Right atrium auricular region (tissue), 2 donors: ENCODE measurements at places on chromosomes 11 and 22. TPM values are rescaled to one million over a fixed set of nuclear protein-coding genes. Genes with fewer than 3 reads are reported as not detected.

The FGF3 gene
- total RNA-seq = not detected

The ARHGAP42 gene
- 6.1 TPM for total RNA-seq

The SHANK3 gene
- total RNA-seq = 12.3 TPM

DNA sequence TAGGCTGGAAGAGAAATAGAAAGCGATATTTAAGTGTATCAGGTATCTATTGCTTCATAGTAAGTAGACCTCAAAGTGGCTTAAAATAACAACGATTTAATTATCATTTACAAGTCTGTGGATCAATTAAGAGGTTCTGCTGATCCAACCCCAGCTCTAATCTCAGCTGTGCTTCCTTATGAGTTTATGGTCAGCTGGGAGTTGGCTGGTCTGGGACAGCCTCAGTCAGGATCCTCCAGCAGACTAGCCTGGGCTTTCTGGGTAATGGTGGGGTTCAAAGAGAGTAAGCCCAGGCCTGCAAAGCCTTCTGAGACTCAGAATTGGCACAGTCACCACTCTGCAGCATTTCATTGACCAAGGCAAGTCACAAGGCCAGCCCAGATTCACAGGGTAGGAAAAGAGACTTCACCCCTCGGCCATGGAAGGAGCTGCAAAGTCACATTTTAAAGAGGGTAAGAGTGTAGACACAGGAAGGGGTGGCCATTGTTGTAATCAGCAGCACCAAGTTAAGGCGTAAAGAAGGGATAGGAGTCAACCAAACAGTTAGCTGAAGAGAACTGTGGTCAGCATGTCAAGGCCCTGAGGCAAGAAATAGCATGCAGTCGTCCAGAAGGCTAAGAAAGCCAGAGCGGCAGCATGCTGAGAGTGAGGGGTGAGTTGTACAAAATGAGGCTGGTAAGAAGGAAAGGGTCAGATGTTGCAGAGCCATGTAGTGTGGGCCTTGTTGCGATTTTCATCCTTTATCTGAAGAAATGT is 168.2 kb downstream of the ETS1 start:
- DNase-seq = no peak

DNA sequence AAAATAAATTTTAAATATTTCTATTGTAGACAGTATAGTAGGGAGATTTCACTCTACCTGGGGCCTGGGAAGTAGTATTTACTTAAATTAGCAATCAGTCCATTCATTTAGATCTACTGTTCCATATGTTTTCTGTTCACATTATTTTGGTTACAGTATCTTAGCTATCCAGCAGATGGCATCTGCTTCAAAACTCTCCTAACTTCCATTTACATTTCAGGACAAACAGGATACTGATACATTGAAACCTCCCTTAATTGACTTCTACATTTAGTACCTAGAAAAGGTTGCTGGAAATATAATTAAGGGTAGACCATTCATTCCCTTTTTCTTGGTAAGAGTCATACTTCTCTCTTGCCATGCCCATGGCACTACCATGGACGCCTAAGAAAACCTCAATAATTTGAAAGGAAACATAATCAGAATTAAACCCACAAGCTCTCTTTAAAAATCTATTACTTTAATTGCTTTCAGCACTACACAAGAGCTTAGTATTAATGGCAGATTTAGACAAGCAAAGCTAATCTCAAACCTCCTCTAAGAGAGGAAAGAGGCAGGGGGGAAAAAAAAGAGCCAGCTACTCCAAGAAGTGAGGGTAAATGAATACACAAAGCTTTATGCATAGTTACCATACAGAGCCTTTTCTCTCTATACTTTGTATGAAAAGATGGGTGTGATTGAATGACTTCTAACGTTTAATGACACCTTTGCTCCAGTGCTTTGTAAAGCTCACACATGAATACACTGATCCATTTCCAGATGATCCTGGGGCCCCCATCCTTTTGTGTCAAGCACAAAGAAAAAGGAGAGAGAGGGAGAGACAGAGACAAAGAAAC is 131.2 kb upstream of the MTMR2 start:
- no peak for DNase-seq

DNA sequence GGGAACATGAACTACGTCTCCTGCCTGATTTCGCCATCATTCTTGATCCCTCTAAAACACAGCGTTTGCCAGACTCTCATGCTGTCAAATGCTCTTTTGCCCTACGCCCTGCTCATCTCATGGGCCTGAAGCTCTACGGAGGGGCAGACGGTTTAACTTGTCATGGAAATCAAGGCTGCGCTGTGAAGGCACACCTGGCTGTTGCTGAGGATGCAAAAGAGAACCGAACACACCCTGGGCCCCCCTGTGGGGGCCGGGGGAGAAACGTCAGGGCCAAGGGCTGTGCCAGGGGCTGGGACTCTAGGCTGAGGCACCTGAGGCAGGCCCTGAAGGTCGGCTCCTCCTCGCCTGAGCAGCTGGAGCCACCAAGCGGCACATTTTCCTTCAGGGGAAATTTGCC is 957.2 kb downstream of the BRD1 start:
- DNase-seq = no peak

DNA sequence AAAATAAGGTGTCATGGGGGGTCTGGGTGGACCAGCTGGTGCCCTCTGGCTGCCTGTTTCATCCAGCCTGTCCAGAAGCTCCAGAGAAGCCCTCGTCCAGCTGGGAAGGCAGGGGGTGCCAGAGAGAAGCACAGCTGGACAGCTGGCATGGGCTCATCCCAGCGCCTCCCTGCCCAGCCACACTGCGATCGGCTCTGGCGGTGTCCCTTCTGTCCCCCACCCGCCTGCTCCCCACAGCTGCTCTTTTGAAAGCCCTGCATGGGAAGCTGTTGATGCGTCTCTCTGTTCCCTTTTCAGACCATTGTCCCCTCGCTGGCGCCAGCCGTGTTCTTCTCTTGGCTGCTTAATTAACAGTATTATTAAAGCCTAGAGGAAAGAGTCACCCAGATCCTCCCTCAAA is 86.5 kb downstream of the MN1 start:
- no peak for DNase-seq

DNA sequence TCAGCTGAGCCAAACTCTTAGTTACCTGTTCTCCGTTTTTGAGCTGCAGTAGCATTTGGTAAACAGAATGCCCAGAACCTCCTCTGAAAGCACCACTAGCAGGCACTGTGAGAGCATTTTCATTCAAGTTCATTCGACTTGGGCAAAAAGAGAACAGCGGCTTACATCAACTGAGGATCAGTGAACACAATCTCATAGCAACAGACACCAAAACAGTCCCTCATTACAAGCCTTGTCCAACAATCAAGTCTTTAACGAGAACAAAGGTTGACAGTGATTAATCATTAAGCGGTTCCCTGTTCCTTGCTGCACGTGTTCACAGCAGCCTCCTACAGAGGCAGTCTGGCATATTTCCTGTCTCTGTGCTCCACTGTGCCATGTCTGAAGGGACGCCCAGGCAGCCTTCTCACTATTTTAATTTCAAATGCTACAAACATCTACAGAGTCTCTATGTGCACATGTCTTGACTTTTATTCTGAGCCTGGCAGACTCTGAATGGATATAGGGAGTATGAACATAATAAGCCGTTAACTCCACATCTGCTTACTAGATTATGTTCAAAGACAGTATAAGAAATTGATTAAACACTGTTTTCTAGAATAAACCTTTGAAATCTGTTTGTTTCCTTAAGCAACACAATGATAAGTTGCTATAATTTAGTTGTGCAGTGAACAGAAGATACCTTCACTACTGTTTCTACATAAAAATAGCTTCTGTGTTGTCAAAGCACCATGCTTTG is 88.3 kb upstream of the MTMR2 start:
- DNase-seq = peak; percentile 69
